ENCODE measurements at places on chromosomes 6 and 20. TPM values are rescaled to one million over a fixed set of nuclear protein-coding genes. Genes with fewer than 3 reads are reported as not detected.
A peak's percentile ranks its signal among the peaks of the same experiment; 100 is the strongest.

MEI4 gene
- total RNA-seq, result not detected

- DNase-seq, result peak; percentile 63
Measured at GRCh38 chr6:37695273-37695672, 2.4 kb downstream of the MDGA1 start.

CCN6 gene
- 6.8 TPM for total RNA-seq

AKAP12 gene
- 70.1 TPM for total RNA-seq

DACT2 gene
- total RNA-seq, result not detected
